ENCODE measurements at places on chromosomes 13 and 19.

DNA sequence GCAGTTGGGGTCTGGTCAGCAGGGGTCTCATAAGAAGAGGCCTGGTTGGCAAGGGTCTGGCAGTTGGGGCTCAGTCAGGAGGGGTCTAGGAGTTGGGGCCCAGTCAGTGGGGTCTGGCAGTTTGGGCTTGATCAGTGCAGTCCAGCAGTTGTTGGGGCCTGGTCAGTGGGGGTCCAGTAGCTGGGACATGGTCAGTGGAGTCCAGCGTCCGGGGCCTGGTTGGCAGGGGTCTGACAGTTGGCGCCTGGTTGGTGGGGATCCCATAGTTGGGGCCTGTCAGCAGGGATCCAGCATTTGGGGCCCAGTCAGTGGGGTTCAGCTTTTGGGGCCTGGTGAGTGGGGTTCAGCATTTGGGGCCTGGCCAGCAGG, 60.5 kb upstream of the TPM4 start:
- no peak for DNase-seq

GRCh38 chr19:38234615-38235014, 10.6 kb upstream of the DPF1 start:
- DNase-seq: no peak

DNA sequence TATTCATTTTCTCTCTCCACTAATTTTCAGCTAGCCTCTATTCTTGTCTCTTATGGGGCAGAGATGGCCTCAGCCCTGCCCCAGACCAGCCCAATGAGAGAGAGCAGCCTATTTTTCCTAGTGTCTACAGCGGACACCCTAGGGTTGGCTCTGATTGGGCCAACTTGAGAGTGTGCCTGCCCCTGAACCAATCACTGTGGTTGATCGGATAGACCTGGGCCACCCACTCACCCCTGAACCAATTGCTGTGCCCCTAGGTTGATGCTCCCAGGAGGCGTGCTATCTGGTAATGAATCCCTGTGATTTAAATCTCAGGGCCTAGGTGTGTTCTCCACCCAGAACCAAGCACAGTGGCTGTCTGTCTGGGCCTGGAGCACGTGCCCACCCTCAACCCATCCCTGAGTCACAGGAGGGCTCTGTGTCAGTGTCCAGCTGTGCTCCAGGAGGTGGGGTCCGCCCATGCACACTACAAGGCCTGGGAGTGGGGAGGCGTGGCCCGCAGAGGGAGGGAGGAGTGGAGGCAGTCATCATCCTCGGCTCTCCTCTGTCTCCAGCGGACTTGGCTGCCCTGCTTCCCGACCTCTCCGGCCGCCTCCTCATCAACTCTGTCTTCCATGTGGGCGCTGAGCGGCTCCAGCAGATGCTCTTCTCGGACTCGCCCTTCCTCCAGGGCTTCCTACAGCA, 14.9 kb upstream of the SCN1B start:
- no peak for DNase-seq

DNA sequence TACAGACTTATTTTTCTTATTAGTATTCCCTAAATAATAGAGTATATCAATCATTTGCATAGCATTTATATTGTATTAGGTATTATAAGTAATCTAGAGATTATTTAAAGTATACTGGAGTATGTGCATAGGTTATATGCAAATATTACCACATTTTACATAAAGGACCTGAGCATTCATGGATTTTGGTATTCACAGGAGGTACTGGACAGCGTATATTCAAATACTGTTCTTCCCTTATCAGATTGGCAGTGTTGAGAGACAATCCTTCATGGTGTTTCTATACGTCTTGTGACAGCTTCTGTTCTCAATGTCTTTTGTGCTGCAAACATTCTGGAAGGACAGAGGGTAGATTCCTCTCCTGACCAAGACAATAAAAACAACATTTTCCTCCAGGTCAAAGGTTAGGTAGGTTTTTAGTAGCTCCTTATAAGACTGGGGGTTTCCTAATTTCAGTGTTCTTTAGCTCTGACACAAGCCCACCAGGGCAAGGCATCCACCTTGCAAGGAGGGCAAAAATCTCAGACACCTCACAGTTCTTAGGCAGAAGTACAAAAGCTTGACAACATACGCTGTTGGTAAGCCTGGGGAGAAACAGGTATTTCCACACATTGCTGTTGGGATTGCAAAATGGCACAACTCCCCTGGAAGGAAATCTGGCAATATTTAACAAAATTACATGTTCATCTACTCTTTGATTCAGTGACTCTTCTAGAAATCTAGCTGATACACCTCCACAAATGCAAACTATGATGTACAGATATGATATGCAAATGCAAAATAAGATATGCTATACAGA, 20.6 kb upstream of the PCCA start:
- no peak for DNase-seq

- no peak for DNase-seq
These were observed 504.3 kb downstream of the IRS2 start for GRCh38 chr13:109281903-109282635.

GRCh38 chr19:6532244-6532999, 1.6 kb downstream of the TNFSF9 start:
- no peak for DNase-seq

- no peak for DNase-seq
These were observed 75.4 kb upstream of the GPR183 start for GRCh38 chr13:99382428-99383133.

DNA sequence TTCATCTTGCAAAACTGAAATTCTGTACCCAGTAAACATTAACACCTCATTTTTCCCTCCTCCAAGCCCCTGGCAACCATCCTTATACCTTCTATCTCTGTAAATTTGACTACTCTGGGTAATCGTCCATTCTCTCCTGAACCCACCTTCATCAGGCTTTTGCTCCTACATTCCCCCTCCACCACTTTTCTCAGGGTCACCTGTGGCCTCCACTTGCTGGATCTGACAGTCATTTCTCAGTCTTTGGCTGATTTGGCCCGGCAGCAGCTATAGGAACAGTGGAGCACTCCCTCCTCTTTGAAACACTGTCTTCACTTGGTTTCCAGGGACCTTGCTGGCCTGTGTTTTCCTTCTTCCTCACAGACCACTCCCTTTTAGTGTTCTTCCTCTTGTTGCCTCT, 83.5 kb downstream of the LRCH1 start:
- no peak for DNase-seq

Data from stimulated activated CD8-positive, alpha-beta memory T cell treated with anti-CD3 and anti-CD28 coated beads, Interleukin-2, amount 100 ng/mL, for 1 hour (primary cell).